ENCODE measurements at places on chromosomes 6 and 20.

GRCh38 chr20:42435230-42435629, 754.5 kb downstream of the PTPRT start:
- DNase-seq: no peak

DNA sequence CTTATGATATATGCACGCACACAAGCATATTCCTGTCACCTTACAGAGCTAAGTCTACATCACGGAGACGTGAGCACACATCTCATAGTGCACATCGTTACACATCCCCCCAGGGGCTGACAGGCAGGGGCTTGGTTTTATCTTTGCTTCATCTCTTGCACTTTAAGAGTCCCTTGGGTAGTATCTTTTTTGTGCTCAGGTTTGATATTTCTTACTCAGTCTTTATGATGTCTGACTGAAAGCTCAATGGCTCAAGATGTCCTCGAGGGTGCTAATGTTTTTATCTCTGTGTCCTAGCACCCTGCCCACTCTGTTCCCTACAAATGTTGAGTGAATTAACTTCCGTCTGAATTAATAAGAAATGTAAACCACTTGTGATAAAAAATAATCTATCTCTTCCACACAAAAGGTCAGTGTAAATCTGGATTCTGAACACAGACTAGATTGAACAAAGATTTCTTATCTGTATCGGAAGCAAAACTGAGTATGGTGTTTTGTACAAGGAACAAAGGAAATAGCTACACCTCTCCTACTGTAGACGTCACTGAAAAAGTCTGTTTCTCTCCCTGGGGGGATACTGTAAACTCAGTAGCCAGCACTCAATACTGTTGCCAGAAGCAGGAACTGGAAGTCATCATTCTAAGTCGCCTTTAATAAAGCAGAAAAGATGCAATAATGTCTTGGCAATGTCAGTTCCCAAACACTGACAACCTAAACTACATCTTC, 195.1 kb downstream of the PRKN start:
- DNase-seq: peak; percentile 67

- DNase-seq: no peak
Observed at GRCh38 chr20:15359056-15359455, 1021.6 kb upstream of the FLRT3 start.

- no peak for DNase-seq
Observed at GRCh38 chr6:2820415-2820814, 21.2 kb downstream of the SERPINB1 start.

DNA sequence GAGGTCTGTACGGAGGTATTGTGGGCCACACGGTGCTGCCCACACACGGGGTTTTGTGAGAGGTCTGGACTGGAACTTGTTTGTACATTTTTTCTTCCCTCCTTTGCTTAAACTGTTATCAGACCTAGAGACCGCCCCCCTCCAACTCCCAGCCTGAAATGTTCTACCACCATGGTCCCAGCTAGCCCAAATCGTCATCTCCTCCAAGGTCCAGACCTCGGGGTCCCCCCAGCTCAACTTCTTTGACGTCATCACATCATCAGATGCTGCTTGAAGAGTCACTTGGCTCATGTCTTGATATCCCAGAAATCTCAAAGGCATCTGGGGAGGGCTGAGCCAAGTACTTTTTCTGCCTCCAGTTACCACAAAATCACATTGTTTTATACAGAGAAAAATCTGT, 2.8 kb upstream of the CCDC170 start:
- no peak for DNase-seq

DNA sequence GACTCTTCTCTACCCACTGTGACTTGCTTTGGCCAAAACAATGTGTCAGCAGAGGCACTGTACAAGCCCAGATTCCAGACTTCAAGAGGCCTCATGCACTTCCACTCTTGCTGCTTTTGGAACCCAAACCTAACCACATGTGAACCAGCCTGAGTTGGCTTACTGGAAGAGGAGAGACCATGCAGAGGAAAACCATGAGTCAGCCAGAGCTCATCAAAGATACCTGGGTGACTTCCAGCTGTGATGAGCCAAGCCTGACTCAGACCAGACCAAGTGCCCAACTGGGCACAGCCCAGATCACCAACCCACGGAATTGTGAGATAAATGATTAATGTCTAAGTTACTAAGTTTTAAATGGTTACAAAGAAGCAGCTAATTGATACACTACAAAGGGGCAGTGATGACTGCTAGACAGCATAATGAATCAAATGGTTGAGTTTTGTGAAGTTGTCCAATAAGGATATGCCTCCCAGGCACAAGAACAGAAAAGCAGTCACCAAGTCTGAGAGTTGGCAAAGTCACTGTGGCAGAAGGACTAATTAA, 16.2 kb upstream of the BEND6 start:
- DNase-seq: peak; percentile 22

DNA sequence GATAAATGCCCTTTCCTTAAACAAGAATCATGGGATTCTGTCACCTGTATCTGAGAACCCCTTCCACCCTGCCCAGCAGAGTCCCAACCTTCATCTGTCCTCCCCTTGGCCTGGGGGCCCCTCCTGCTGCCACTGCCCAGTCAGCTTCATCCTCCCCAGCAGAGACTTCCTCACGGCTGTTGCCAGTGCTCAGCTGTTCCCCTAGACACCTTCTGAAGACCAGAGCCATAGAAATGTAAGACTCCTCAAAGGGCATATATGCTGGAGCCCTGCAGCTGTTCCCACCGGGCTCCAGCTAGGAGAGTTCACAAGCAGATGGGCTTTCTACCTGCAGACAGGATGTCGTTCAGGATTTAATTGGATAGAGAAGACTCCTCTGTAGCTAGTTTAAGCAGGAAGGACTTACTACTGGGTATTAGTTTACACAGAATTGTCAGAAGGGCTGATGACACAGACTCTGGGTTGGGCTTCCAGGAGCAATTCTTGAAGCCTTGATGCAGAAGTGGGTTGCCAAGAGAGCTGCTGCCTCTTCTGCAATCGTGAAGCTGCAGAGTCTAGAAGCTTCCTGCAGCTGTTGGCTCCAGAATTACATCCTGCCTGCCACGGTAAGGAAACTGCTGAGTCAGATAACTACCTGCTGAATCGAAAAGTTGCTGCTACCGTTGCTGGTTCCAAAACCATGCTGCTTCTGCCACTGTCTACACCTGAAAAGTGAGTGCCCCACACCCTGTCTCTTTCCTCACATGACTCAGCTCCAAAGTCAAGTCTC, 57.1 kb upstream of the MLN start:
- DNase-seq: no peak

DNA sequence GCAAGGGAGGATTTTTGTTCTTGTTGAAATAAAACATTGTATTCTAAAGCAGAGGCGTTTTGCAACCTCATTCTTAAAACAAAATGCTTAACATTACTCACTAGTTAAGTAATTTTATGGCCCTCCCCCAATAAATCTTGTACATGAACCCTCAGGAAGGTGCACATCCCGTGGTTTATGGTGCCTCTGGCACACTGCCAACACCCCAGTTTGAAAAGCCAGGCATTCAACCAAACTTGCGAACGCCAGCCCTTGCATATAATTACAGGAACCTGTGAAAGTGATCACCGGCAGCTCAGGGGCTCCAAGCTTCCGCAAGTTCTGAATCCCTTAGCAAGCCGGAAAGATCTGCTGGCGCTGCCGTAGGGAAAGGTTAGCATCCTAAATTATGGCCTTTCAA, 1109.0 kb upstream of the FLRT3 start:
- DNase-seq: peak; percentile 14

DNA sequence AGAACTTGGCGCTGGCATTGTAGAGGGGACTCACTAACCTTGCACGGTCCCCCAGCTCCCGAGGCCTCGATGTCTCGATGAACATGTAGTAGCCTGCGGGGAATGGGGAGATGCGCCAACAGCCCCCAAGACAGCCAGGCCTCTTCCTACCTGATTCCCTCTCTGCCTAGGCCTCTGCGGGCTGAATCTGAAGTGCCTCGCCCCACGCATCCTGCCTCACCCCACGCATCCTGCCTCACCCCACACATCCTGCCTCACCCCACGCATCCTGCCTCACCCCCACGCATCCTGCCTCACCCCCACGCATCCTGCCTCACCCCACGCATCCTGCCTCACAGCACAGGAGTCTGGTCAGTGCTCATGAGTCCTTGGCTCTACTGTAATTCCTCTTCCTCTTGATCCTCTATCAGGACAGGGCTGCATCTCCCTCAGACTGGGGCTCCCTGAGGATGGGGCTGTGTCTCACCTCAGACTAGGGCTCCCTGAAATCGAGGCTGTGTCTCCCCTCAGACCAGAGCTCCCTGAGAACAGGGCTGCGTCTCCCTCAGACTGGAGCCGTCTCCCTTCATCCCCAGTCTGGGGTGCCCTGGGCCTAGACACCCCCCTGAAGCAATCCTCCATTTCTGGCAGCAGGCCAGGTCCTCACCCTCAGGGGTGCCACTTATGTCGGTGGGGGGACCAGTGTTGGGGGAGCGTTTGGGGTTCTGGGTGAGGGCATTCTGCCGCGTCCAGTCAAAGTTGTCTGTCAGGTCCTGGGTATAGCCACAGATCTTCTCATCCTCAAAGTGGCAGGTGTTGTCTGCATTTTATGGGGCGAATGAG, 53.6 kb downstream of the MDGA1 start:
- no peak for DNase-seq

DNA sequence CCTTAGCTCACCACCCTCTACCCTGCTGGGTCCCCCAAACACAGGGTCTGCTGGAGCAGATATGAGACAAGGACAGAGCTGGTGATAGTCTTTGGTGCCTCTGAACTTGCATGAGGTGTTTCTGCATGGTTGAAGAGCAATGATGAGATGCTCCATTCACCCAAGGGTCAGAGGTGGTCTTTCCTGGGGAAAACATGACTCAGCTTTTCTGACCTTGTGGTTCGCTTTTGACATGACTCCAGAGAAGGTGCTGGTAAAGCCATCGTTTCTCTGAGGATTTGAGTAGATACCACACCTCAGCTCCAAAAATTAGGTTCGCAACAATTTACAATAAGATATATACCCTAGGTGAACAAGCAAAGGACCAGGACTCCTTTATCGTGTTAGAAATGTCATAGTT, 304.8 kb downstream of the DHX35 start:
- DNase-seq: no peak

DNA sequence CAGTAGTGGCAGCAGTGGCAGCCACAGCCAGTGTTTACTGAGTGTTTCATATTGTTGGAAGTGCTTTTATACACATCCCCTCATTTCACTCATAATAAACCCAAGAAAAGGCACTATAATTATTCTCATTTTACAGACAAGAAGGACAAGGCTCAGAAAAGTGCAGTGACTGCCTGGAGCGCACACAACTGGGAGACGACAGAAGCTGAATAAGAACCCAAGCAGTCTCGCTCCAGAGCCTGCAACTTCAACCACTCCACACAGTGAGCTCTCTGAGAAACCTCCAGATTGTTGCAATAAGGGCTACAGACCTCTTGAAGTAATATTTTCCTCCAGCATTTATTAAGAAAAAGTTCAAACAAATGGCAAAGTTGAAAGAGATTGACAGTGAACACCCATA, 76.9 kb downstream of the PLCG1 start:
- no peak for DNase-seq

DNA sequence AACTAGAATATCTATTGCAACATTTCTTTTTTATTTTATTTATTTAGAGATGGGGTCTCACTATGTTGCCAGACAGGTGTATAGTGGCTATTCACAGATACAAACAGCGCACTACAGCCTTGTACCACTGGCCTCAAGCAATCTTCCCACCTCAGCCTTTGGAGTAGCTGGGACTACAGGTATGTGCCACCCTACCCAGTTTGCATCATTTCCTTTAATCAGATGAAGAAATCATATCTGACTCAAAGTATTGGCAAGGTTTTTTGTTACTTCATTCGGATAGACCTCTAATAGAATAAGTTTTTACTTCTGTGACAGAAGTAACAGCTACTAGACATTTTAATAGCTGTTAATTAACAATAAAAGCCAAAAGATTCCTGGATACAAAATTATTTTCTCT, 153.9 kb downstream of the CDK19 start:
- no peak for DNase-seq

DNA sequence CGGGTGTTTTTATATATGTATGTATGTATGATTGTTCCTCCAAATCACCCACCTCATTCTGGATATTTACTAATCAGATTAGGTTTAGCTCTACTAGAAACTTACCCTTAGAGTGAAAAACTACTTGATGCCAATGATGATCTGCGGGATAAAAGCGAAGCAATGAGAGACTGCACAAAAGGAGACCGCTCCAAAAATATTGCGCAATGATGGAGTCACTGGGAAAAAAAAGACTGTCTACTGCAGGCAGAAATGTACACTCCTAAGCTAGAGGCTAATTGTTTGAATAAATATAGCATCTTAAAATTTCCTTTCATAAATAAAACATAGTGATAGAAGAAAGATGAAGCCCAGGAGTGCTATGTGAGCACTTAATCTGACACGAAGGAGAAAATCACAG, 7.3 kb downstream of the RAB32 start:
- no peak for DNase-seq

GRCh38 chr20:62740286-62741141, 31.9 kb downstream of the NTSR1 start:
- no peak for DNase-seq

- no peak for DNase-seq
Observed at GRCh38 chr6:5398530-5398929, 137.2 kb downstream of the FARS2 start.

DNA sequence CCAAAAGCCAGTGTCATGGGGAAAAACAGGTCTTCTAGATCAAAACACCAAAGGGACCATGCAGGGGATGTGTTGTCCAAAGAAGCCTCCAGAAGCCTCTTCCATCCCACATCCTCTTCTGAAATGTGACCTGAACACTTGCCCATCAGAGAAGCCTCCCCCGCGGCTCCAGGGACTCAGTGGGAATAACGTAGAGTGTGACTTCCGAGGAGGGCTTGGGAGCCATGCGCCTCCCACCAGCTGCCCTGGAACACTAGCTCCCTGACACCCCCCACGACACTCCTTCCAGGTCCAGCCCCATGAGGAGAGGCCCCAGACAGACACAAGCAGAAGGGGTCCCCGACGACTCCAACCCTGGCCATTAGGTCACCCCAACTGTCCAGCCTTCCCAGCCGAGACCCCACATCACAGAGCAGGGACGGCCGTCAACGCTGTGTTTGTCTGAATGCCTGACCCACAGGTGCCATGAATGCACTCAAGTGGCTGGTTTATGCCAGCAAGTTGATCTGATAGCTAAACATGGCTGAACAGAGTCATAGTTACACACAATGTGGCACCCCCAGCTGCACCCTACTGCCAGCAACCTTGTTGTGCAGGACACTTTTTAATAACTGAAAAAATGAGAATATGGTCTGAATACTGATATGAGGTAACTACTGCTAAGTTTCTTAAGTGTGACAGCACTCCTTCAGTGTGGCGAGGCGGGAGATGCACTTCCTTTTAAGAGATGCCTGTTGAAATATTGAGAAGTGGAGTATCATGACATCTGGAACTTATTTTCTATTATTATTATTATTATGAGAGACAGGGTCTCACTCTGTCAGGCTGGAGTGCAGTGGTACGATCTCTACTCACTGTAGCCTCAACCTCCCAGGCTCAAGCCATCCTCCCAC, 58.0 kb downstream of the GINS1 start:
- no peak for DNase-seq
